Muscle of back (tissue), 13 donors: ENCODE measurements at places on chromosomes 12 and 14.

GRCh38 chr14:20873370-20874177 is 17.6 kb upstream of the RNASE3 start:
- peak; percentile 44 for DNase-seq

- DNase-seq, result no peak
These were observed 79.7 kb upstream of the MYF6 start for GRCh38 chr12:80627782-80628181.

DNA sequence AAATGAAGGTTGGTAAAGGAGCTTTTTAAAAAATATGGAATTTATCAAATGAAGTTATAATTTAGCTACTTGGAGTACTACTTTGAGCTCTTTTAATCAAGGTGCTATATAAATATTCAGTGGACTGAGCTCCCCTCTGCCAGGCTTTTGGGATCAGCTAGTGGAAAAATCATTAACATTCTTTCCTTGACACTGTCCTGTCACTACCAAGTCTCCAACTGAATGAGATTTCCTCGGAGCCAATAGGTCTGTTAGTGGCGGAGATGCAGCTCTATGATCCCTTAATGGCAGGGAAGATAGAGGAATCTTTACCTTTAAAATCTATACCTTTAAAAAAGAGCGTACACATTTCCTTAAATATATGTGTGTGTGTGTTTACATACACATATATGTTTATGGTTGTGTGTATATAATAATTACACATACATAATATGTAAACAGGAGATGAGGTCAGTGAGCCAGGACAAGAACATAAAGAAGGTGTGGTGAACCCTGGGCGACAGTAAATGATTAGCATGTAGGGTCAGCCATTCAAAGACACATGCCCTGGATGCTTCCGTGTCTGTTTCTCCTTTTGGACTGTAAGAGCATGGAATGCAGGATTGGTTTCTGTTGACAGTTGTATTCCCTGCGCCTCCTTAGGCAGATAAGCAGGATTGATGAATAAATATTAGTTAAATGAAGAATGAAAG is 47.7 kb upstream of the ATP2A2 start:
- no peak for DNase-seq

DNA sequence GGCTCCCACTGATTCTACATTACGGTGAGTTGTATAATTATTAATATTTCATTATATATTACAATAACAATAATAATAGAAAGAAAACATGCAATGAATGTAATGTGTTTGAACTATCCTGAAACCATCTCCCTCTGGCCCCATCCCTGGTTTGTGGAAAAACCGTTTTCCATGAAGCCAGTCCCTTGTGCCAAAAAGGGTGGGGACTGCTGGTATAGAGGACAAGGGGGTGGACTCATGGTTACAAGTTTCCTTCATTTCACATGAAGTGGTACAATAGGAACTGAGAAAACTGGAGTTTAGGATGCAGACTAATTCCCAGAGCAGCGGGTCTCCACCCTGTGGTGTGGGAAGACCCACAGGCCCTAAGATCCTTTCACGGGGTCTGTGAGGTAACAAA is 3.0 kb upstream of the C1RL start:
- no peak for DNase-seq

- peak; percentile 80 for DNase-seq
These were observed 161.7 kb downstream of the CAND1 start for GRCh38 chr12:67430708-67431335.

DNA sequence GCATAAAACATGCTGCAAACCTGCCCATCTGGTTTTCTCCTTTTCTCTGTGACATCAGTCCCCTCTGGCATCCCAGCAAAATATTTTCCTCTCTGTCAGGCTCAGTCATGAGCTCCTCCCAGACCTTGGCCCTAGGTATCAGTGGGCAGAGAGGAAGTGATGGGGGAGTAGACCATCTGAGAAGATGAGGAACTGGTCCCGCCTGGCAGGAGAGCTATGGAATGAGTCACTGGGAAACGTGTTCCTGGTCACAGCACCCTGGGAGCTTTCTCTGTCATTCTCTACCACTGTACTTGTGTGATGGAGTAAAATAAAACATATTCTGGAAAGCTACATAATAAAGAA is 5.0 kb upstream of the SRSF9 start:
- DNase-seq, result peak; percentile 49

DNA sequence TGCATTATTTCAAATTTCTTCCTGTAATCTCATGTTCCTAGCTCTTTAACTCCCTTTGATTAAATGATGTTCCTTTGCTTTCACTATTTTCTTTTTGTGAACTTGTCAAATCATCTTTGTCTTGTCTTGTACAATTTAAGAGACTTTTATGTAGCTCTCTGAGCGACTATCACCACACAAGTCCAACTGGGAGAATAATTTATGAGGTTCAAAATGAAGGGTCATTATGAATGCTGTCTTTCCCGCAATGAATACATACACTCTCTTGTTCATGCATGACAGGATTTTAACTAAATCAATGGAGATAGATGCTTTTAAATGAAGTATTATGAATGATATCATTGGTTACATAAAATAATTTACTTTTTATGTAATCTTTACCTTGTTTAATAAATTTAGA is 407.4 kb downstream of the PAWR start:
- no peak for DNase-seq

DNA sequence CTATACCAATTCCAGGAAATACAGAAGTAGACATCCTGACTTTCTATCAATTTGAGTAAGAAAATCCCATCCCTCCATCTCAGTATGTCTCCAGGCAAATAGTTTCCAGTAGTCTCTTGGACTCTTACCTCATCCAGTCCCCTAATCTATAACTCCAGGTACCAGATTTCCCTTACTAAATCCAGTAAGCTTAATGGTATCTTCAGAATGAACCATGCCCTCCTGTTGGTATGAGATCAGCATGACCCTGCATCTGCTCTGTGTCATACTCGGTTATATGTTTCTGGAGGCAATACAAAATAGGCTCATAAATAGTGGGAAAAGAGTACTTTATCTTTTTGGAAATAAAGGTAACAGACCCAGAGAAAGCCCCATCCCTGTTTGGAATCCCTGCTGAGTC is 18.4 kb downstream of the PIGH start:
- no peak for DNase-seq

DNA sequence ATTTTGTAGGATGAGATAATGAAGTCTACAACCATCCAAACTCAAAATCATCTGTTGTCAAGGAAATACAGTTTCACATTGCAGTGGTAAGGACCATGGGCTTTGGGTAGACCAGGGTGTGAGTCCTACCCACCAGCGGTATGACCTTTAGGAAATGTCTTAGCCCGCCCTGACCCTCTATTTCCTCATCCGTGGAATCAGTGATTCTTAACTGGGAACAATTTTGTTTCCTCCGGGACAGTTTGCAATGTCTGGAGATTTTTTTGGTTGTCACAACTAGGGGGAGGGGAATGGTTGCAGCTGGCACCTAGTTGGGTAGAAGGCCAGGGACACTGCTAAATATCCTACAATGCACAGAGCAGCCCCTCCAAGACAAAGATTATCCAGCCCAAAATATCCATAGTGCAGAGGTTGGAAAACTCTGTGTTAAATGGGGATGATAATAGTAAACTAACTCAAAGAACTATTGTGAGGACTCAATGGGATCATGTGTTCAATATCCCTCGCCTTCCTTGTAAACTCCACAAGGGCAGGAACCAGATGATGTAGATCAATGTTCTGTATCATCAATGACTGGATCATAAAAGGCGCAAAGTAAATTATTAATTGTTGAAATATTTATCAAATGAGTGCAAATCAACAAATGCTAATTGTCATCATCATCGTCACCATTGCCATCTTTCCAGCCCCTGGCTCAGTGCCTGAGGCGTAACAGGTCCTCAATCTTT is 15.7 kb upstream of the IFT81 start:
- no peak for DNase-seq

DNA sequence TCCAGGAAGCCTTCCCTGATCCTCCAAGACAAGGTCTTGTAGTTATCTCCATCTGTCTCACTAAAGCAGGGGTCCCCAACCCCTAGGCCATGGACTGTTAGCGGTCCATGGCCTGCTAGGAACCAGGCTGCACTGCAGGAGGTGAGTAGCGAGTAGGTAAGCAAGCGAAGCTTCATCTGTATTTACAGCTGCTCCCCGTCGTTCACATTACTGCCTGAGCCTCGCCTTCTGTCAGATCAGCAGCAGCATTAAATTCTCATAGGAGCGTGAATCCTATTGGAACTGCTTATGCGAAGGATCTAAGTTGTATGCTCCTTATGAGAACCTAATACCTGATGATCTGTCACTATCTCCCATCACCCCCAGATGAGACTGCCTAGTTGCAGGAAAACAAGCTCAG is 12.4 kb upstream of the NFYB start:
- no peak for DNase-seq

DNA sequence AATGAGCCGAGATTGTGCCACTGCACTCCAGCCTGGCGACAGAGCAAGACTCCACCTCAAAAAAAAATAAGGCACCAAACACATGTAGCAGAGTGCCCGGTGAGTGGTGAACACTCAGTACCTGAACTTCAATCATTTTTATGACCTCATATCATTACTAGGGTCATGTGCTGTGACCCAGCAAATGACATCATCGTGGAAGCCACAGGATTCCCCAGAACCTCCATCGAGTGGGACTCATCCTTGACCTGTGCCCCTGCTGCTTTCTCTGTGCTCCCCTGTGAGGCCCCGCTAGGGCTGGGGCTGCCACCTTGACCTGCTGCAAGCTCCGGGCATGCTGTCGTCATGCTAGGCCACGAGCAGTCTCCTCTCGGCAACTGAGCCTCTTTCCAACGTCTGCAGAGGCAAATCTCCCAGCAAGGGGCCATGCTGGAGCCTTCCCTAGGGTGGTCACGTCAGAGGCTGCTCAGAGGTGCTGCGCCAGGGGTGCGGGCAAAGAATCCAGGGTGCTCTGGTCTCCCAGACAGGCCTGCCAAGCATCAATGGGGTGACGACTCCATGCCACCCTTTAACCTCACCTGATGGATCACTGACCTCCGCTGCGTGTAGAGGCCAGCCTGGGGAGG is 18.5 kb downstream of the GLTP start:
- no peak for DNase-seq

DNA sequence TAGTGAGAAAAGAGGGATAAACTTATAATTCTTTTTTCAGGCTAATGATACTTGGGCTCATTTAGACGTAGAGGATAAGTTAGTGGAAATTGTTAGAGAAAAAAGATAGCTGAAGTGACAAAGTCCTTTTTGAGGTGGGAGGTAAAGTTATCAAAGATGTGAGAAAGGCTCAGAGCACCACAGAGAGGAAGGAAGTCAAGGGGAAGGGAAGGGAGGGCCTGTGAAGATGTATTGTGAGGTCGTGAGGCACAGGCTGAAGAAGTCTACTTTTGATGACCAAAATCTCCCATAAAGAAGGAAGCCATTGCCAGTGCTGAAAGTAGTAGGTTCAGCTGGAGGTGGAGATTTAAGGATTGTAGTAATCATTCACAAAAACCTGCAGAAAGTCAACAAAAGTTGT is 19.4 kb upstream of the PTGDR start:
- DNase-seq, result no peak
